Effector CD8-positive, alpha-beta T cell (primary cell): ENCODE measurements at places on chromosomes 5 and 9.

GRCh38 chr9:14156046-14156445 lies 157.9 kb downstream of the NFIB start:
- DNase-seq: no peak

GRCh38 chr5:43150748-43151147 lies 30.0 kb downstream of the ZNF131 start:
- no peak for DNase-seq

- no peak for DNase-seq
Measured at GRCh38 chr5:173397516-173397915, 69.3 kb upstream of the STC2 start.

GRCh38 chr5:78549043-78549442 lies 99.5 kb downstream of the LHFPL2 start:
- no peak for DNase-seq

DNA sequence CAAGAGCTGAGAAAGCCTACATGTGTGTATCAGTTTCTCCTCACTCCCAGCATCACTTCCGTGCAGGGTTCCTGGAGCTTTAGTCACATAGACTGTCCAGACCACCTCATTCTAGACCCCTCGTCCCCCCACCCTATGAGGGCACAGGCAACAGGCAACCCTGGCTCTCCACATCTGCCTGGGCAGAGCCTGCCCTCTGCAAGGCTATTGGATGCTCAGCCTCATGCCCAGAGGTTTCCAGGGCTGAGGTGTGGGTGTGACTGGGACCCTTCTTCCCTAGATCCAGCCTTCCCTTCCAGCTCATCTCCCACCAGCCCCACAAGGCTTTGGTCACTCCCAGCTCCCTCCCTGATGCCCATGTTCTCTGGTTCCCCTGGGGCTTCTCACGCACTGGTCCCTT lies 161.4 kb downstream of the PAX5 start:
- DNase-seq: no peak

- no peak for DNase-seq
Measured at GRCh38 chr9:87447547-87448432, 49.9 kb upstream of the DAPK1 start.

- no peak for DNase-seq
Measured at GRCh38 chr5:138790684-138791083, 37.5 kb downstream of the CTNNA1 start.

GRCh38 chr9:109011231-109011671 lies 2.0 kb downstream of the CTNNAL1 start:
- DNase-seq: no peak

- no peak for DNase-seq
Measured at GRCh38 chr9:82333671-82334070, 345.1 kb downstream of the SPATA31D1 start.
